ENCODE measurements at places on chromosomes 4 and X. TPM values are rescaled to one million over a fixed set of nuclear protein-coding genes. Genes with fewer than 3 reads are reported as not detected.

CCSER1 gene
- total RNA-seq: not detected

SPIN3 gene
- total RNA-seq: 7.7 TPM

TNMD gene
- total RNA-seq: not detected

KIT gene
- total RNA-seq: not detected
